Nephron progenitor cell (in vitro differentiated cells): ENCODE measurements at places on chromosomes 3 and 15.

DNA sequence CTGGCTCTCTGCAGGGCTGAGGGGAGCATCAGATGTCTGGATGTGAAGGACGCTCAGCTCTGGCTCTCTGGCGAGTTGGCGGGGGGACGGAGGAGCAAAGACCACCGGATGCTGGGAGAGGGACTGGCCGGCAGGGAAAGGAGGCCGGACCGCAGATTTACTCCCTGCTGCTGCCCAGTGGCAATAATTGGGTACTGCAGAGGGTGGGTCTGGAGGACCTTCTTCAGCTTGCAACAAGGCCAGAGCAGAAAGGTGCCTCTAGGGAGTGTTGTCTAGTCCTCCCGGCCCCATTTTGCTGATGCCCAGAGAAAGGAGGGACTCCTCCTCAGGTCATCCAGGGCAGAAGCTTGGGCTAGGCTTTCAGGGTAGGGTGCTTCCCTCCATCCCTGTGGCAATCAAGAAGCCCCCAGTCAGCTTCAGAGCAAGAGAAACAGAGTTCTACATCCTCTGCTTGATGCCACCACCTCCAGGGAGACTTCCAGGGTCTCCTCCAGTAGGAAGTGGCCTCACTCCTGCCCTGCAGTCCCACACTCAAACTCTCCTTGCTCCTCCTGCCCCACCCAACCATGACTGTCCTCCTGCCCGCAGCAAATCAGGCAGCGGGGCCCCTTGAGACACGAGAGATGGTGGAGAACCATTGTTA lies 20.3 kb upstream of the CSPG4 start:
- DNase-seq = peak; percentile 89

DNA sequence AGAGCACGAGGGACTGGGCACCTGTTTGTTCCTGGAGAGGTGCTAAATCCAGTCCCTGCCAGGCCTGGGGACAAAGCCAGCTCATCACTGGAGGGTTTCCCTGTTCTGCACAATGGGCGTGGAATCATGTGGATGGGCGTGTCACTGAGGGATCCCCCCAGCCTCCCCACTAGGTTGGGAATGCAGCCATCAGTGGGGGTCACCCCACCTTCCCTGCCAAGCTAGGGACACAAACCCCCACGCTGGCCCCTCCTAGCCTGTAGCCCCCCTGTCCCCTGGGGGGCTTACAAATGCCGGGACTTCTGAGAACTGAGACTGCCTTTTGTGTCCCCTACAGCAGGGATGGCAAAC lies 61.9 kb downstream of the NSMCE3 start:
- no peak for DNase-seq

DNA sequence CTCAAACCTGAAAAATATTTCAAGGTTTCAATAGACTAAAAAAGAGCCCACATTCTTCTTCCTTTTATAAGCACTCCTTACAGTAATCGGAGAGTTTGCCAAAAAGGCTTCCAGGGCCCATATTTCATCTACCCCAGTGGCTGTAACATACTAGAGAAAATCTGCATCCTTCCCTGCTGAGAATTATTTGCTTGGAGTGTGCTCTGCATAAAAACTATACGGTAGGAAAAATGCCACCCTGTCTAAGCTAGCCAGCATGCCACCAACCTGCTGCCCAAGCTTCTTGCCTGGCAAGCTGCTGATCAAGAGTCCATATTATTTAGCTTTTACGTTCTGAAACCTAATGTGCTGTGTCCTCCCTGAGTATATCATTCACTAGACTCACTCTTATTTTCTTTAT lies 107.1 kb downstream of the FGF12 start:
- DNase-seq = no peak

DNA sequence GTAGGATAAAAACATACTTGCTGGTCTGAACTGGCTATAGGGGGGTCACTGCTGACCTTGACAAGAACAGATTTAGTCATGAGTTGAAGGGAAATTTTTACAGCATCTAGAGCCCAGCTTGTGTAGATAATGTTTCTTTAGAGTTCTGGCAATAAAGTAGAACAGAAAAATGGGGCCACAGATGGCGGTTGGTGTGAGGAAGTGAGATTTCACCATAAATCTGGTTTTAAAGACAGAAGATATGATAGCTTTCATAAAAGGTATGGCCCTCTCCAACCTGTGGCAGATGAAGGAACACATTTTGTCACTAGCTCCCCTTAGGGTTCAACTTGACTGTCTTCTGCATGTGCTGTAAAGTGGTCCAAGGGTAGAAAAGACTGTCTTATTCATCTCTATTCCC lies 24.3 kb upstream of the IMPDH2 start:
- DNase-seq = no peak

- no peak for DNase-seq
Observed at GRCh38 chr3:46667657-46668056, 25.8 kb downstream of the ALS2CL start.

DNA sequence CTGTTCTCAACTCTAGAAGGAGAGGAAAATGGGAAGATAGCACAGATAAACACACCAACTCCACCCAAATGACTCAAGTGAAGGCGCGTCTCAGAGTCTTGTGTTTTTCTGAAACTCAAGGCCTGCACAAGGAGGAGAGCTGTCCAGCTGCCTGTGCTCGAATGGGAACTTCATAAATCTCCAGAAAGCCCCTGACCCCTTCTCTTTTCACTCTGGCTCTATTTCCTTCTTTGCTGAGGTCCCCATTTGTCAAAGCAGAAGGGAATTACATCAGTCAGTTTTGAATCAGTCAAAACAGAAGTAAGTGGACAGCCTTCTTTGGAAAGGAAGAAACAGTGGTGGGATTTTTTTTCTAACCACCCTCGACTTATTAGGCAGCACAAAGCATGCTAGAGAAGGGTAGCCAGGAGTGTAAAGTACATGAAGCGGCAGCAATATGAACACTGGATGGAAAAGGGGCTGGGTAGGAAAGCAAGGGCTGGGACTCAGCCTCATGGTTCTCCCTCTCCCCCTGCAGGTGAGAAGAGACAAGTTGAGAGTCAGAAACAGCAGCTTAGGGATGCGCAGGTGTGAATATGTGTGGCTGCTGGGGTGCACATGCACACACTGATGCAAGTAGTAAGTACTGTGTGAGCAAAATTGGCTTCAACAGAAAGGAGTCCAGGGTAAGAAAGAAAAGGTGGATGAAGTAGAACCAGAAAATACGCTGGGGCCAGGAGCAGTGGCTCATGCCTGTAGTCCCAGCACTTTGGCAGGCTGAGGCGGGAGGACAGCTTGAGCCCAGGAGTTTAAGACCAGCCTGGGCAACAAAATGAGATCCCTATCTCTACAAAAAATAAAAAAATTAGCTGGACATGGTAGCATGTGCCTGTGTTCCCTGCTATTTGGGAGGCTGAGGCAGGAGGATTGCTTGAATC lies 36.6 kb upstream of the MAGEF1 start:
- no peak for DNase-seq

GRCh38 chr3:22685597-22685996 lies 517.5 kb upstream of the UBE2E2 start:
- no peak for DNase-seq

DNA sequence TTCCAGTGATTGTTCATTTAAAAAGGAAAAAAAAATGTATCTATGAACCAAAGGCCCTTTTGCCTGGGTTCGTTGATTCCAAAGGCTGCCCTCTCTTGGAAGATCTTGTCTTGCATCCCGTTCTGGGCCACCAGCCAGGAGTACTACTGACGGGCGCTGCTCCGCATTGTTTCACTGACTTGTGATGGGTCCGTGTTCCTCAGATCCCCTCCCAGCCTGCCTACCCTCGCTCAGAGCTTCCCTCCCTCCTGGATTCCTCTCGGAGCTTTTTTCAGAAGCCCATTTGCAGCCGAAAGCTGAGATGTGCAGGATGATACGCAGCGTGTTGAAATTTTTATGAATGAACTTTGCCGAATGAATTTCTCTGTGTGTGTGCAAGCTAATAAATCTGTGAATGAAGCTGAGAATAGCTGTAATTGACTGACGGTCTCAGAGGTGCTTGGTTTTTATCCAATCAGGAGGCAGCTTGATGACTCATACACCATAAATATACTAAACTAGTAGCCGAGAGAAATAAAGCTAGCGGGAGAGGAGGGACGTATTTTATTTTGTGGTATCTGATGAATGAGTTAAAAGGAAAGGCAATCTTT lies at the start of gene SHC4:
Gene SHC4 (minus strand): TSS at position 396 of the 590 bp plus-strand sequence. CDS start 904 bp downstream, outside the sequence.
- DNase-seq = peak; percentile 63
